Cerebellar nuclear complex (tissue), 1 donor: ENCODE measurements at places on chromosomes 13 and 19.

DNA sequence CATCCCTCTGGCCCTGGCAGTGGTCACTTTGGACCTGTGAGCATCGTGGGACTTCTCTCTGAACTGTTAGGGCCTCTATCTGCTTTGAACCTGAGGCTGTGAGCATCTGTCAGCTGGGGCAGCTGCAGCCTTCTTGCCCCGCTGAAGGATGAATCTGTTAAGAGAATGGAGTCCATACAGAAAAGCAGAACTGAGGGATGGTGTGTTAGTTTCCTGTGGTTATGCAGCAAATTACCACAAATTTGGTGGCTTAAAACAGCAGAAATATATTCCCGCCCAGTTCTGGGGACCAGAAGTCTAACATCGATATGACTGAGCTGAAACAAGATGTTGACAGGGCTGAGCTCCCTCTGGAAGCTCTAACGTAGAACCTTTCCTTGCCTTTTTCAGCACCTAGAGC is 1.6 kb upstream of the ZNF497 start:
- no peak for DNase-seq

GRCh38 chr19:32901504-32902161 is 32.1 kb upstream of the SLC7A9 start:
- DNase-seq: no peak

DNA sequence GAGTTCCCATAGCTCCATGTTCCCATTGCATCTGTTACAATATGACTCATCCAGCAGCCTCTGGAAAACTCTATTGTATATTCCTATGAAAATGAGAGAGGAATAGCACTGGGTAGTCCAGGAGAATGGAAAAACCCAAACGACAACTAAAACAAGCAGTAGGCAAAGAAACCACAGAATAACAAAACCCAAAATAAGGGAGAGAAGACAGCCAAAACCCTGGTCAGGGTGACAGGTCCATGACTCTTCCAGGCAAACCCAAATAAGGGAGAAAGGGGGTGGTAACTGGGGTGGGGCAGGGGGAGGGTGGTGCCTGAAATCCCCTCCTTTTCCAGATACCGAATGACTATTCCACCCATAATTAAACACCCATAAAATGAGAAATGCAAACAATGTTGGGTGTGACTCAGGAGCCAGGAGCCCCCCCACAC is 4.0 kb upstream of the ZNF8 start:
- DNase-seq: no peak

DNA sequence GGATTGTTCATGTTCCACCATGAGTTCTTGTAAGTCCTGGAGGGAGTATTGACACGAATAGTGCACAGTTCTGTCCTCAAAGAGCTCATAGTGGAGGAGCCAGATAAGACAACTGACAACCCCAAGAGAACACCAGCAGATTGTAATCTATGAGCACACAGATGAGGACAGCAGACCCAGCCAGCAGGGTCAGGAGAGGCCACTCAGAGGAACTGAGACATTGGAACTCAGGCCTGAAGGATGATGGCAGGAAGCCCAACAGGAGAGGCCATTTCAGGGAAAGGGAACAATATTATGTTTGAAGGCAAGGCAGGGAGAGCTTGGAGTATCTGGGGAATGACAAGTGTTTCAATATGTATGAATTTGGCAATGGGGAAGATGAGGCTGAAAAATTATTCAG is 63.7 kb upstream of the IPO5 start:
- no peak for DNase-seq

- no peak for DNase-seq
Measured at GRCh38 chr13:99256283-99256682, 1.9 kb downstream of the GPR18 start.

- no peak for DNase-seq
Measured at GRCh38 chr13:45691667-45692066, 10.5 kb upstream of the CBY2 start.

GRCh38 chr19:55149078-55150003 is at the start of gene TNNT1:
TSS of gene TNNT1 (minus strand) at chr19:55149206. CDS start at chr19:55147157, 2,049 bp downstream.
- DNase-seq: no peak

DNA sequence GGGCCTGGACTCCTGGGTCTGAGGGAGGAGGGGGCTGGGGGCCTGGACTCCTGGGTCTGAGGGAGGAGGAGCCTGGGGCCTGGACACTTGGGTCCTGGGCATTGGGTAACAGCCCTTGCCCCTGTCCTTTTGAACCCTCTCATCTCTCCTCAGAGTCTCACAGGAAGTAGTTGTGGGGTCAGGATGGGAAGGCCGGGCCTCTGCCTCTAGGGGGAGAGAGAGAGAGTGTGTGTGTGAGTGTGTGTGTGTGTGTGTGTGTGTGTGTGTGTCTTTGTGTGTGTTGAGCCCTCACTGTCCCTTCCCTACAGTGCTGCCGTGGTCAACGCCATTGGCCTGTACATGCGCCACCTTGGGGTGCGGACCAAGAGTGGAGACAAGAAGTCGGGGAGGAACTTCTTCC is 10.9 kb downstream of the ARHGEF1 start:
- no peak for DNase-seq

DNA sequence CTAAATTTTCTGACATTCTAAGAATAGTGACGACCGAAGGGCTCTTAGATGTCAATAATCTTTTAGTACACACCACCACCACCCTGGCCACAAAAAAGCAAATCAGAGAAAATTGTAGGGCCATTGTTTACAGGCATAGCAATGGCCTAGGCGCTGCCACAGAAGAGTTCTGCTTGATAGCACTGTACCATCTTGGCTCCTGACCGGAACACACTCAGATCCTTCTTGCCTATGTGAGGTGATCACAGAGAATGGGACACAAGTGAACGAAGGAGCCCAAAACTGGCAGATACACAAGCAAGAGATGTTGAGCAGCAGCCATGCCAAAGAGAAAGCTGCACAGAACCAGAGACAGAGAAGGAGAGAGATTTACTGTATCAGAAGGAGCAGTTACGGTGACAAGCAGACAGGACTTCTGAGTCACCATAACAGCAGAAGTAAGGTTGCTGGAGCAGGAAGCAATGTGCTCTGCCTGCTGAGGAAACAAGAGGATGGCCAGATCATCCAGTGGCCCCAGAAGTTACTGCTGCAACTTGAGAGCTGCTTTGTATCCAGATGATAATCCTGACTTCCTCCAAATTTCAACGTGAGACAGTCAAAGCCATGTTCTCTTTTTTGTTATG is 105.2 kb downstream of the SLITRK6 start:
- DNase-seq: no peak
